ENCODE measurements at places on chromosomes 6 and 20. TPM values are rescaled to one million over a fixed set of nuclear protein-coding genes. Genes with fewer than 3 reads are reported as not detected.
A peak's percentile ranks its signal among the peaks of the same experiment; 100 is the strongest.

Gene NOL4L
- total RNA-seq = 6.2 TPM

GRCh38 chr20:15289337-15289736, 951.9 kb upstream of the FLRT3 start:
- H3K36me3 ChIP-seq = no peaks in the 10 kb centered on the region
- DNase-seq = no peak
- H3K27ac ChIP-seq = no peak overlapping the region
- H3K4me1 ChIP-seq = no peaks in the 10 kb centered on the region
- H3K4me3 ChIP-seq = no peak overlapping the region
- H3K27me3 ChIP-seq = no peaks in the 10 kb centered on the region

- H3K36me3 ChIP-seq = no peaks in the 10 kb centered on the region
- no peak overlapping the region for H3K4me3 ChIP-seq
- no peaks in the 10 kb centered on the region for H3K4me1 ChIP-seq
- DNase-seq = no peak
- H3K27me3 ChIP-seq = no peaks in the 10 kb centered on the region
Observed at GRCh38 chr6:52253494-52253893, 9.2 kb upstream of the IL17F start.

DNA sequence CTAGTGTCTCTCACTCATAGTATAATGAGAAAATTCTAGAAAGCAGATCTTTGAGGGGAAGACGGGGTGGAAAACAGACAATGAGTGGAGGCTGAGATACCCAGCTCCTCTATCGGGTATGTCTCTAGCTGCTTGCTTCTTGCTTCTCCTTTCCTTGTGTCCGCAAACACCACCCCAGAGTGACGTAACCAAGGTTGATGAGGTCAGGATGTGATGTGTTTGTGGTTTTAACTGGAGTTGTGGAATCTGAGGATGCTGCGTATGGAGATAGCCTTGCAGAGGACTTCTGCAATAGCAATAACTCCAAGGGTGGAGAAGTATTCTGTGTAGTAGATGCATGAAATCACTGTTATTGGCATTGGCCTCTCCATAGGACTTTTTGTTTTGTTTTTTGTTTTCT, 132.7 kb upstream of the IFNGR1 start:
- no peak overlapping the region for H3K4me3 ChIP-seq
- no peaks in the 10 kb centered on the region for H3K36me3 ChIP-seq
- no peaks in the 10 kb centered on the region for H3K27me3 ChIP-seq
- DNase-seq = no peak
- no peak overlapping the region for H3K27ac ChIP-seq

DNA sequence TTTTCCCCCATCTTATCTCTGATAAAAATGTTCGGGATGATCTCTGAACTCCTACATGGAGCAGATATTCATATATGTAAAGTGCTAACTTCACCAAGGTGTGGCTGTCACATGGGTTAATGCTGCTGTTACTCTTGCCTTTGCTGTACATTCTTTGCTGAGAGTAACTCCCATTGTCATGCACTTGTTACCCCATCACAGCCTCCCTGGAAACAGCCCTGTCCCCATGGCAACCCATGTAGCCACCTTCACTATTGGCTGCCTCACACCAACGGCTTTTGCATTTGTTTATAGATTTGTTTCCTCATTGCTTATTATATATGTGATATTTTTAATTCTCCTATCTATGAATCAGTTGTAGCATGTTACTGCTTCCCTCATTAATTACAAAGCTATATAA, 17.3 kb upstream of the IBTK start:
- no peak overlapping the region for H3K4me3 ChIP-seq
- no peaks in the 10 kb centered on the region for H3K36me3 ChIP-seq
- no peak overlapping the region for H3K27ac ChIP-seq
- peaks cover 6% of the 10 kb centered on the region for H3K4me1 ChIP-seq
- no peak for DNase-seq
- H3K27me3 ChIP-seq = no peaks in the 10 kb centered on the region

- DNase-seq = peak; percentile 50
- H3K4me1 ChIP-seq = peaks cover 12% of the 10 kb centered on the region
- H3K4me3 ChIP-seq = peak overlapping the region; percentile 64
Observed at GRCh38 chr6:167827583-167828324, 1.0 kb downstream of the AFDN start.

DNA sequence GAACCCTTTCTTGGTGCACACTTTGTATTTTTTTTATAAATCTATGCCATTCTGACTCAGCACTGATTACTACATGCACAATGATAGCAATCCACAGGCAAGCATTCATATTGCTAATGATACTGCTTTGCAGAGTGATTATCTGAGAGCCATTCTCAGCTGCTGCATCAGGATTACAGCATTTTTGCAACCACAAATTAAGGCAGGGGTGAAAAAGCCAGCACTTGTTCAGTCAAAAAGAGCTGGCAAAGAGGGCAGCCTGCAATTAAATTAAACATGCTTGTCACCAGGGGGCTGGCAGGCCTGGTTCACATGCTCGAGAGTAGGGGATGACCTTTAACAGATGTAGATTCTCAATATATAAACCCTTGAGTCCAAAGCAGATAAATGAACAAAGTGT, 40.7 kb upstream of the SLC17A4 start:
- no peaks in the 10 kb centered on the region for H3K36me3 ChIP-seq
- no peak overlapping the region for H3K27ac ChIP-seq
- no peaks in the 10 kb centered on the region for H3K27me3 ChIP-seq
- DNase-seq = no peak
- H3K4me3 ChIP-seq = no peak overlapping the region
- no peaks in the 10 kb centered on the region for H3K4me1 ChIP-seq

Gene SLC22A3
- 16.1 TPM for total RNA-seq

Gene DPPA5
- total RNA-seq = not detected

Gene PGC
- not detected for total RNA-seq

Gene ADGB
- total RNA-seq = not detected

DNA sequence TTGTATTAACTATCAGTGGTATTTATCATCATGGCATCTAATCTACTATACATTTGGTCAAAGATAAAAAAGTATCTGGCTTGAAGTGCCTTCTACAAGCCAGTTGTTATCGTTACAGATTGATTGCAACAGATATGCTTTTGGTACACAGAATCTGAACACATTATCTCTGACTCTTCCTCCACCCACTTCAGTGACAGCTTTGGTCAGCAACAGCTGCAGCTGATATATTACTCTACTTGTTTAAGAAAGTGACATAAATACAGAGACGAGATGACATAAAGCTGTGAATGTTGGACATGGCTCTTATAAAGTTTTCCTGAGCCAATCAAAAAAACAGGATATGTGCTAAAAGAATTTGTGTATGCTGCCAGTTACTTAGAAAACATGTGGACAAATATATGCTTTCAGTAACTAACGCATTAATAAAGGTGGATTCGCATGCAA, 77.6 kb downstream of the HIVEP2 start:
- H3K4me1 ChIP-seq = peaks cover 7% of the 10 kb centered on the region
- DNase-seq = no peak
- no peak overlapping the region for H3K27ac ChIP-seq

Gene MYH7B
- 3.0 TPM for total RNA-seq

Gene BMP7
- 0.29 TPM for total RNA-seq

Gene NRN1
- total RNA-seq = 5.8 TPM

DNA sequence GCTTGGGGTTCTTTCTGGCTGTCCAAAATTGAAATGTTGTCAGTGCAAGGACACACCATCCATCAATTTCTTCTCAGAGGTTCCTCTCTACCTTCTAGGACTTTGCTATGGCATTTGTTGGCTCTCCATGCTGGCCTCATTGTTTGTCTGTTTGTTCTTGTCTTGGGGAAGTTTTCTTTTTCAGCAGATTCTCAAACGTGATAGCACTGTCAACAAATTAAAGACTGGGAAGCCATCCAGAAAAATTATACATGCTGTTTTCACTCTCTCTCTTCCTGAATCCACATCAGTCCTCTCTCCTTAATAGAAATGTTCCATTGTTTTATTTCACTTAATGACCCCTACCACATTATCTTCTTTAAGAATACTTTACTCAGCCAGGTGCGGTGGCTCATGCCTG, 130.4 kb downstream of the PCSK2 start:
- DNase-seq = no peak
- H3K36me3 ChIP-seq = no peaks in the 10 kb centered on the region
- H3K27me3 ChIP-seq = no peaks in the 10 kb centered on the region

DNA sequence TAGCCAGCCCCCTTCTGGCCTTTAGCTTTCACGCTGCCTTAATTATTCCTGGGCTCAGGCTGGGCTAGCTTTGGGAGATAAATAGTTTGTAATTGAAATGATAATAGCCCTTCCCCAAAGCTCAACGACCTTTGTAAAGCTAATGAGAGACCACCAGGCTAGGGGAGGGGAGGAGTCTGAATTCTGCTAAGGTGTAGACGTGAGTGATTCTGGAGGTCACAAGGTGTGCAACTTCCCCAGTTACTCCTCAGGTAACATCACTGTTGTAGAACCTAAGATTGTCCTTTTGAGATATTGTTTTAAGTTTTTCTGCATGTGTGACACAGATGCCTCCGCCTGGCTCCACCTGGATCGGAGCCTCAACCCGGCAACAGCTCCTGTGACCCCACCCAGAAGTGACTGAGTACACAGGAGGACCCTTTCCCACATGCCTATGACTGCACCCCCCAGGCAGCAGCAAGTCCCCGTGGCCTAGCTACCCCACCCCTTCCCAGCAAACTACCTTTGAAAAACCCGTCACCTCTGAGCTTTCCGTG, 5.8 kb upstream of the GPR31 start:
- no peak for DNase-seq
- no peaks in the 10 kb centered on the region for H3K36me3 ChIP-seq
- no peaks in the 10 kb centered on the region for H3K27me3 ChIP-seq
- no peaks in the 10 kb centered on the region for H3K4me1 ChIP-seq

Gene ADGRF4
- not detected for total RNA-seq

GRCh38 chr6:83378621-83379388, 52.0 kb downstream of the ME1 start:
- H3K27ac ChIP-seq = no peak overlapping the region
- no peaks in the 10 kb centered on the region for H3K36me3 ChIP-seq
- DNase-seq = no peak
- no peaks in the 10 kb centered on the region for H3K4me1 ChIP-seq
- H3K4me3 ChIP-seq = no peak overlapping the region
- no peaks in the 10 kb centered on the region for H3K27me3 ChIP-seq

Gene OR2J2
- not detected for total RNA-seq

DNA sequence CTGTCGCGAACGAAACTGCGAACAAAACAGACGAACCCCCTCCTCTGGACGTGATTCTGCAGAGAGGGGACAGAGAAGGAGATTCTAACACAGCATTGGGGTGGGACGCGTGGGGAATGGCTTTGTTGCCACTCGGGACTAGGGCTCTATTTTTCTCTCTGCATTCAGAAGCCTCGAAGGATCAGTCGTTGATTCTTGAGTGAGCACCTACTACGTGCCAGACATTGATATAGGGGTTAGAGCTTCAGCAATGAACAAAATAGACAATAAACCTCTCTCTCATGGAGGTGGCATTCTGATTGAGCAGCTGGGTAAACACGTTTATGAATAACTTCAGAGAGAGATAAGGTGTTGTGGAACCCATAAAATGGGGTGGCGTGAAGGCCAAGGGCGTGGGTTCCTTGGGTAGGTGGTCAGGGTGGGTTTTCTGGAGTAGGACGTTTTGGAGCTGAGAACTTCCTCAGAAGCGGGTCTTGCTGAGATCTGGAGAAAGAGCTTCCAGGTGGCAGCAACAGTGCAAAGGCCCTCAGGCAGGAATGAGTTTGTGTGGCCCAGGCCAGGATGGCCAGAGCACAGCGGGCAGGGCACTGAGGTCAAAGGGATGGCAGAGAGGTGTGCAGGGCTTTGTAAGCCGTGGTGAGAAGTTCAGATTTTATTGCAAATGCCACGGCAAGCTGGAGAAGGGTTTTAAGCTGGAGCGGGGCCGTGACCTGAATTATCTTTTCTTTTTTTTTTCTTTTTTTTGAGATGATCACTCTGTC, 884 bp downstream of the SLC2A10 start:
- peak overlapping the region; percentile 57 for H3K4me3 ChIP-seq
- DNase-seq = no peak
- H3K27ac ChIP-seq = peak overlapping the region; percentile 71
- no peaks in the 10 kb centered on the region for H3K27me3 ChIP-seq

Gene CGAS
- 8.4 TPM for total RNA-seq

Measured in uterus (tissue), 4 donors.